ENCODE measurements at places on chromosomes 3 and 15.

DNA sequence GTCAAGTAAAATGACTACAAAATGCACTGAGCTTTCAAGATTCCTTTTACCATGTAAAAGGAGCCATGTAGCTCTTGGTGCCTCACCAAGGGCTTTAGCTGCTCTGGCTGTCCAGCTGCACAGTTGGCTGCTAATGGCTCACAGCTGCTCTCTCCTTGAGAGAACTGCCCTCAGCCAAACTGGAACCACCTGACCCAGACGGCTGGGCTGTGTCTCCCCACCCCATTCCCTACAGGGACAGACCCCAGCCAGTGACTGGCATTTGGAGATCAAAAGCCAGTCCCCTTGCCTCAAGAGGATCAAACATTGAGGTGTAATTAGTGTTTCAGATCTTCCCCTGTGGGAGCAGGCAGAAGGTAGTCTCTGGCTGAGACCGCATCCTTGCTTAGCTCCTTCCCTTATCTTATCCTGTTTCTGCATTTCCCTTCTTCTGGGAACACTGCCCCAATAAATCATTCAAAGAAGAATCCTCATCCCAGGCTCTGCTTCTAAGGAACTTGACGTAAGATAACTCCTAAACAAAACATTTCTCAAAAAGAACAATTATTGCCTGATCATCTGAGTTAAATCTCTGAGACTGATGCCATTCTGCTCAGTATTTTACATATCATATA is 28.6 kb upstream of the UBE2E2 start:
- DNase-seq, result no peak

DNA sequence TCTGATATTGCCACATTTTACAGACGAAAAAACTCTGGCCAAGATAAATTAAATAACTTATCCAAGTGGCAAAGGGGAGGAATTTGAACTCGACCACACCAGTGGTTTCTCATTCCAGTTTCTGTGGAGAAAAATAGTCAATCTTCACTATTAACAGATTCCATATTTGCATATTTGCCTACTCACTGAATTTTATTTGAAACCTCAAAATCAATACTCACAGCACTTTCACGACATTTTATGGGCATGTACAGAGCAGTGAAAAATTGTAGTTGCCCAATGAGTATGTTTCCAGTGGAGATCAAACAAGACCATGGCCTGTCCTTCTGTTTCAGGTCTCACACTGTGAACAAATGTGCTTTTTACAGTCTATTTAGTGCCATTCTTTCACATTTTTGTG is 374.3 kb downstream of the MAGI1 start:
- no peak for DNase-seq

DNA sequence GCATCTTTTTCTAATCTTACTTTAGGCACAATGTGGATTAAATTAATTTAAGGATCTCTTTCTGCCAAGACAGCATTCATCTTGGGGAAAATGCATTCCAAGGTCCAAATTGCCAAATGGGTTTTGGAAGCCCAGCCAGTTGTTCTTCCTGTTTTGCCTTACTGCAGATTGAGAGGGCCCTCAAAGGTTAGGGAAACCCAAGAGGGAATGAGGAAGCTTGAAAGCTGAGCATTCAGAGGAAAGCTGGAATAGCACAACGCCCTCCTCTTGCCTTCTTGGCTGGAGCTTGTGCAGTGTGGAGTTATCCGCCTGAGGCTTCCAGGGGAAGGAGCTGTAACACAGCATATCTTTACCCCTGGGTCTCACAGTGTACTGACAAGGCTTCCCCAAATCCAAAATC is 18.2 kb upstream of the SACM1L start:
- no peak for DNase-seq

GRCh38 chr15:48796930-48797329 is 13.9 kb downstream of the CEP152 start:
- DNase-seq, result no peak

GRCh38 chr15:59636184-59636583 is 21.1 kb downstream of the GTF2A2 start:
- no peak for DNase-seq

Measured in NCI-H187 (cell line).